ENCODE measurements at places on chromosomes 6 and 20. TPM values are rescaled to one million over a fixed set of nuclear protein-coding genes. Genes with fewer than 3 reads are reported as not detected.

DNA sequence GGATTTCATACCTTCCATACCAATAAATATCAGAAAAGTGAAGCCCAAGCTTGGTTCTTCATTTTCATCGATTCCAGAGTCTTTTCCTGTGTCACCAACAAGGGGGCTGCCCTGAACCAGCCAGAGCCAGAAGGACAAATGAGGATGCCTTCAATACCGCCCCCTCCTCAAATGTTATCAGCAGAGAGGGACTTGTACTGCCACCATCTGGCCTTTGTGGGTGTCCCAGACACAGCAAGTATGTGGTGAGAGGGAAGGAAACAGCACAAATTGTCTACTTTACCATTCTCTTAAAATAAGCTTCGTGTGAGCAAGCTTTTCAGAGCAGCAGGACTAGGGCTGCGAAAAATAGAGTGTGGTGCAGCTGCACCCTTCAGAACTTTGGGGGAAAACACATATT lies 165.3 kb downstream of the SOBP start:
- DNase-seq: no peak

DNA sequence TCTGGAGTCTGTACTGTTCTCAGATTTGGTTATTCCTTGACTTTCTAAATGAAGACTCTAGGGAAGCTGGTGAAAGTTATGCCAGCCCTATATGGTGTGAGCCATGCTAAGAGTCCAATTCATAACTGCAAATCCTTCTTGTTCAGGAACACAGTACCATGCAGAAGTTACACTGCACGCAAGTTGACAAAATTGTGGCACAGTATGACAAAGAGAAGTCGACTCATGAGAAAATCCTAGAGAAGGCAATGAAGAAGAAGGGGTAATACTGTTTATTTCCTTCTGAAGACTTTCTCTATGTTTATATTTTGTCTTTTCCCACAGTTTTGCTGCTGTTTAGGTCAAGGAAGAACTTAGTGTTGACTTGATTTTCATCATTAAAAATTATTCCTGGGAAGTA lies 61.2 kb upstream of the LAMP5 start:
- DNase-seq: no peak

DNA sequence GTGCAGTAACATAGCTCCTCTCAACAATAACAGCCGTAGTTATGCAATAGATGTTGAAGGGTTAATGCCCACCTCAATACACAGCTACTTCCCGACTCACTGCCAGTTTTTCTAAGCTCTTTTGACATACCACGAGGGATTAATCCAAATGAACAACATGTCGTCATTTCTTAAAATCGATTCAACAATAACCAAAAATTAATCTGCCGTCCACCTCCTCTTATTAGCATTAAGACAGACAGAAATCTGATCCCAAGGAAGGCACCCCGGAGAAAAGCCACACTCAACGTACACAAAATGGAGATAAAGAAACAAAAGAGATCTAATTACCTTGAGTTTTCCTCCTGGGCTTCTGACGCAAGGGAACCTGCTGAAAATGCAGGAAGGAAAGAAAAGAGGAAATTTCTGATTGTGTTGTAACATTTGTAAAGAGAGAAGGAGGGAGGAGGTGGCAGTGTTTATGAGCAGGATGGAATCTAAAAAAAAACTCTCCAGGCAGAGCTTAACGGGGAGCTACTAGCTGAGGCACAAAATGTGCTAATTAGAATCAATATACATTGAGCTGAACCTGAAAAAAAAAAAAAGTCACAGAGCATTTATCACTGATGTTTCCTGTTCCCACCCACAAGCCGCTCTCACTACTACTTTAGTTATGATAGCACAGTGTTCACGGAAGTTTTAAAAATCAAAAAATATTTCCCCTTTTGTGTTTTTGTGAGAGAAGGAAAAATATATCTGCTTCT lies 109.3 kb downstream of the IPCEF1 start:
- DNase-seq: no peak

DNA sequence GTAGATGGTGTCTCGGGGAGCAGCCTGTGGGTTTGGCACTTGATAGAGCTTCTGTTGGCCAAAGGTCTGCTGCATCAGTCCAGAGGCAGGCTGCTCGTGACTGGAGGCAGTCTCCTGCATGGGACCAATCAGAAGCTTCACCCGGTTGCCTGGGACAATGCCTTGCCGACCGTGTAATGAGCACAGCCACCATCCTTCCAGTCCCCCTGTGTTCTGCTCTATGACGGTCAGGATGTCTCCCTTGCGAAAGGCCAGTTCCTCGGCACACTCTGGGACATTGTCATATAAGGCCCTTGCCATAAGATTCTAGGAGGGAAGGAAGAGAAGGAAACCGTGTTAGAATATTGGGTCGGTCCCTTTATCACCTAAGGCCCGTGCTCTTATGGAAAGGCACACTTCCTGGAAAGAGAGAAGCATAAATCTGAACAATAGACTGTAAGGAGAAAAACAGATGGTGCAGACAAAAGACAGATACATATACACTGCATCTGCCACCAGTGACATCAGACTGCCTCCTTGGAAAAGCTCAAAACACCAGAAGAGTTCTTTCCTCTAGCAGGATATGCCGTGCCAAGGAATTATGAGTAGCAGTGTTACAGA lies 18.9 kb downstream of the NEDD9 start:
- DNase-seq: peak; percentile 79

BPIFB1 gene
- 0.09 TPM for polyA plus RNA-seq

Measured in right lung (tissue), 10 donors.